NAMALWA (cell line): ENCODE measurements at places on chromosomes 4 and X.

DNA sequence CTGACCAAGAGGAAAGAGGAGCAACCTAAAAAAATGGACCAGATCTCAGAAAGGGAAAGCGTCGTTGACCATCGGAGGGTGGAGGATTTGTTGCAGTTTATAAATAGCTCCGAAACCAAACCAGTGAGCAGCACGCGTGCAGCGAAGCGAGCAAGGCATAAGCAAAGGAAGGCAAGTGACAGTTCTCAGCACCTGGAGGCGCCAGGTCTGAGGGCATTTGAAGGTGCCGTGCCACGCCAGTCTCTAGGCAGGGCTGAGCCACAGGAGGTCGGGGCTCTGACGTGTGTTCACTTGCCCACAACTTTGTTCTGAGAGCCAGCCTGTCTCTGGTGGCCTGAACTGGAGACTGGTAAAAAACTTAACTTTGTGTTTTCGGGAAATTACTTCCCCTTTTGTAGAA is 59.7 kb downstream of the TNIP2 start:
- peak; percentile 95 for DNase-seq

DNA sequence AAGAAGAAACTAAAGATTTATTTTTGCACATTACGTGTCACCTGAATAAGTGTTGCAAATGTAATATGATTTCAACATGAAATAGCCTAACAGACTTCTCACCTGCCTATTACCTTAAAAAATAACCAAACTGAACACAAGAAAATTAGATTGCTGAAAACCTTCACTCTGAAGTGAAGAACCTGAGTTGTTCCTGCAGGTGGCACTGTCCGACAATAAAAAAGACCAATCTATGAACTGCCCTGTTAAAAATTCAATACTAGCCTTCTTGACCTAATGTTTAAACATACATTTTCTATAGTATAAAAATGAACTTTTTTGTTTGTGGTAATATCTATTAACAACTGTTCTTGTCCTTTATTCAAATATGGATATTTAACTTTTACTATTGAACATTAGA is 69.2 kb upstream of the PNPLA4 start:
- DNase-seq: peak; percentile 46

DNA sequence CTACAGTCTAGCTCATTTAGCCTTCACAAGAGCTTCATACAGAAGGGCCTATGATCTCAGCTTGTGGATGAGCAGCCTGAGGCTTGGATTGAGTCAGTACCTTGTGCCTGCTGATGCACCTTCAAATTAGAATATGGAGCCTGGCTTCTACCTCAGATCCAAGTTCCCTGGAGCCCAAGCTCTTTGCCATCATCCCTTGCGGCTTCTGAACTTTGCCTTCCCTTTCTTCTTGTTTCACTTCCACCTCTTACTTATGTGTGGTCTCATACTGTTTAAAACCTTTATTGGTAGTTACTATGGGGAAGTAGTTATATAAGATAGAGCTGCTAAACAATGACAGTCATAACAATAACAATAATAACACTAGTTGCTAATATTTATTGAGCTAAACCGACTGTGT is 84.3 kb upstream of the AFF2 start:
- DNase-seq: no peak

GRCh38 chr4:102683881-102684609 is 76.7 kb downstream of the MANBA start:
- DNase-seq: no peak
